ENCODE measurements at places on chromosomes 11 and 22.

GRCh38 chr22:37552524-37553163 is 7.6 kb upstream of the CDC42EP1 start:
- DNase-seq = no peak

DNA sequence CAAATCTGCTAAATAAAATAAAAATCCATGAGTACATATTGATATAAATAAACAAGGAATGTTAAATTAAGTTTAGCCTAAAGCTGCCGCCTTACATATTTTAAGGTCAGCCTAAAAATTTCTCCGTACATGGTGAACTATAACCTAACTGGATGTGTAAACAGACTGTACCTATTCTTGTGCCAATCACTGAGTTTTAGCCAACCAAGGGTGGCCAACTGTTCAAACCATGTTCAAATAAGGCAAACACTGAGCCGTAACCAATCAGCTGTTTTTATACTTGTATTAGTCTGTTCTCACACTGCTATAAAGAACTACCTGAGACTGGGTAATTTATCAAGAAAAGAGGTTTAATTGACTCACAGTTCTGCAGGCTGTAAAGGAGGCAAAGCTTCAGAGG is 8.6 kb upstream of the QSER1 start:
- DNase-seq = no peak

- DNase-seq = no peak
Observed at GRCh38 chr22:24687322-24687721, 84.3 kb downstream of the GGT1 start.

DNA sequence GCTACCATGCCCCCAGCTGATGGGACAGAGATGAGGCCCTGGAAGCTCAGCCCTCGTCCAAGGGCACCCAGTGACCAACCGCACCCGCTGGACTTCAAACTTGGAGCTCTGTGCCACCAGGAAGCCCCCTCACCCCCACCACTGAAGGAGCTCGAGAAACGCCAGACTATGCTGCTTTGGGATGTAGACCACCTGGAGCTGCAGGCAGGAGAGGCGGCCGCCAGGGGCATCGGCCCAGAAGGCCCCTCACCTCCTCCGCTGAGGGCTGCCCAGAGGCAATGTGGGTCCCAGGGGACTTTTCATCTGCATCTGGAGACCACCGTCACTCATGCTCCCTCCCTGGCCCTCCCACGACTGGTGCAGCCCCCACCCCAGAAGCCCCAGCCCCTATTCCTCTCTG is 28.3 kb downstream of the CDKN1C start:
- DNase-seq = no peak

DNA sequence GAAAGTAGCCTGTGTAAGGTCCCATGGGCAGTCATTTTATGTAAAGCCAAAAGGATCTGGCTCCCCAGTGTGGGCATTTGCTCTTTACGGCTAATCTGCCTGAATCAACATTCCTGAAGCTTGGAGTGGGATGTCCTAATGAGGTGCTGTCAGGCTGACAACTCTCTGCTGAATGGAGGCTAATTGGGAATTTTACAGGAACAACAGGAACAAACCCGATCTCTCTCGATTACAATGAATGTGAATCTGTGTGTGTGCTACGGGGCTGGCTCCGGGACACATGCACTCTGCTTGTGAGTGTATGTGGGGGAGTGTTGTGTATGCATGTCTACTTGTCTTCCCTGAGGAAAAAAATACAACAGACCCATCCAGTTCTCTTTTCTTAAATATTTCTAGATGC is 415.2 kb downstream of the TENM4 start:
- DNase-seq = no peak

- DNase-seq = no peak
Observed at GRCh38 chr11:110003426-110003825, 89.8 kb upstream of the ZC3H12C start.

- DNase-seq = no peak
Observed at GRCh38 chr11:64251016-64251752, at the start of gene PLCB3. Gene PLCB3, plus strand, starts transcription at chr11:64251530. Its CDS starts 120 bp downstream, at chr11:64251650.

DNA sequence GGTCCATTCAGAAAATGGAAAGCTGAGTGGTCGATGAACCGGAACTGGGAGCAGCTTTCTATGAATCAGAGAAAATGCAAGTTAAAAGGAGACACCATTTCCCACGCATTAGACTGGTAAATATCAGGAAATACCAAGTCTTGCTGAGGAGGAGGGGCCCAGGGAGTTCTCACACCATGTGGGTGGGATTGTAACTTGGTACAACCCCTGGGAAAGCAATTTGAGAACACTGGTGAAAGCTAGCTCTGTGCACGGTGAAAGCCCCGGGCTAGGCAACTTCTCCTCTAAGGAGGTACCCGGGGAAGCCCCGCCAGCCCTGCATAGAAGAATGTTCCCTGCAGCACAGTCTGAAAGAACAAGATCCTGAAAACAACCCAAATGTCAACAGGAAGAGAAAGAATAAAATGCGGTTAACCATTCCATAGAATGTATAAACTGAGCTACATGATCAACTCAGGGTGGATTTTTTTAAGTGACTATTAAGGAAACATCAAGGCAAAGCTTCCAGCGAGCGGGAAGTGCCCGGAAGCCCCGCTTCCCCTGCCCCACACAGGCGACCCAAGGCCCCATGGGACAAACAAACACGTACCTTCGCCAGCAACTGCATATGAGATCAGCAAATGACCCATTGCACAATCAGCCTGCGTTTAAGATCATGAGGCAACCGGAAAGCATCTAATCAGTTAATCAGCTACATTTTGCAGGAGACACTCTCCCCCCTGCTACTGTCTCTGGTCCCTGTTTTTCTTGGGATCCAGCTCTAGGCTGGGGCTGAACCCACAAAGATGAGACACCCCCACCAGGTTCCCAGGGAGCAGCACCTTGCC is 11.3 kb downstream of the SHANK2 start:
- no peak for DNase-seq

- DNase-seq = no peak
Observed at GRCh38 chr11:7643314-7643713, 30.0 kb downstream of the CYB5R2 start.

GRCh38 chr11:18731949-18732821 is 6.2 kb upstream of the IGSF22 start:
- DNase-seq = peak; percentile 67

DNA sequence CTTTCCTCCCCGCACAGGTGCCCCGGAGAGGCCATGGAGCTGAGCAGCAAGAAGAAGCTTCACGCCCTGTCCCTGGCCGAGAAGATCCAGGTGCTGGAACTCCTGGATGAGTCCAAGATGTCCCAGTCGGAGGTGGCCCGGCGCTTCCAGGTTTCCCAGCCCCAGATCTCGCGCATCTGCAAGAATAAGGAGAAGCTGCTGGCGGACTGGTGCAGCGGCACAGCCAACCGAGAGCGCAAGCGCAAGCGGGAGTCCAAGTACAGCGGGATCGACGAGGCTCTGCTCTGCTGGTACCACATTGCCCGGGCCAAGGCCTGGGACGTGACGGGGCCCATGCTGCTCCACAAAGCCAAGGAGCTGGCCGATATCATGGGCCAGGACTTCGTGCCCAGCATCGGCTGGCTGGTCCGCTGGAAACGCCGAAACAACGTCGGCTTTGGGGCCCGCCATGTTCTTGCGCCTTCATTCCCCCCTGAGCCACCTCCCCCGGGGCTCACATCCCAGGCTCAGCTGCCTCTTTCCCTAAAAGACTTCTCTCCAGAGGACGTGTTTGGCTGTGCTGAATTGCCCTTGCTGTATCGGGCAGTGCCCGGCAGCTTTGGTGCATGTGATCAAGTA is 1.3 kb downstream of the TIGD3 start:
- DNase-seq = no peak

GRCh38 chr22:32661737-32662586 is 139.5 kb upstream of the TIMP3 start:
- no peak for DNase-seq

GRCh38 chr11:17077240-17077519 is 287 bp downstream of the RPS13 start:
- no peak for DNase-seq

DNA sequence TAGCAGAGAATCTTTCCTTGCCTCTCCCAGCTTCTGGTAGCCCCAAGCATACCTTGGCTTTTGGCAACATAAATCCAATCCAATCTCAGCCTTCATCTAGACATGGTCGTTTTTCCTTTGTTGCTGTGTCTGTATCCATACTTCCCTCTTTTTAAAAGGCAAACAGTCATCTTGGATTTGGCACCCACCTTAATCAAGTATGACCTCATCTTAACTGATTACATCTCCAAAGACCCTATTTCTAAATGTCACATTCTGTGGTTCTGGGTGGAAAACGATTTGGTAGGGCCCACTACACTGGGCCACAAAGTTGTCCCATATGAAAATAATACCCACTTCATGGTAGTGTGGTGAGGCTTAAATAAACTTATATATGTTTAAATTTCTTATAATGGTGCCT is 852 bp downstream of the BUD13 start:
- DNase-seq = no peak

- no peak for DNase-seq
Observed at GRCh38 chr11:12131943-12132789, 21.8 kb downstream of the MICAL2 start.

GRCh38 chr11:66069715-66070603 is at the start of gene PACS1:
Gene PACS1, plus strand, starts transcription at chr11:66070272. Its CDS starts 215 bp downstream, at chr11:66070487.
- peak; percentile 78 for DNase-seq

DNA sequence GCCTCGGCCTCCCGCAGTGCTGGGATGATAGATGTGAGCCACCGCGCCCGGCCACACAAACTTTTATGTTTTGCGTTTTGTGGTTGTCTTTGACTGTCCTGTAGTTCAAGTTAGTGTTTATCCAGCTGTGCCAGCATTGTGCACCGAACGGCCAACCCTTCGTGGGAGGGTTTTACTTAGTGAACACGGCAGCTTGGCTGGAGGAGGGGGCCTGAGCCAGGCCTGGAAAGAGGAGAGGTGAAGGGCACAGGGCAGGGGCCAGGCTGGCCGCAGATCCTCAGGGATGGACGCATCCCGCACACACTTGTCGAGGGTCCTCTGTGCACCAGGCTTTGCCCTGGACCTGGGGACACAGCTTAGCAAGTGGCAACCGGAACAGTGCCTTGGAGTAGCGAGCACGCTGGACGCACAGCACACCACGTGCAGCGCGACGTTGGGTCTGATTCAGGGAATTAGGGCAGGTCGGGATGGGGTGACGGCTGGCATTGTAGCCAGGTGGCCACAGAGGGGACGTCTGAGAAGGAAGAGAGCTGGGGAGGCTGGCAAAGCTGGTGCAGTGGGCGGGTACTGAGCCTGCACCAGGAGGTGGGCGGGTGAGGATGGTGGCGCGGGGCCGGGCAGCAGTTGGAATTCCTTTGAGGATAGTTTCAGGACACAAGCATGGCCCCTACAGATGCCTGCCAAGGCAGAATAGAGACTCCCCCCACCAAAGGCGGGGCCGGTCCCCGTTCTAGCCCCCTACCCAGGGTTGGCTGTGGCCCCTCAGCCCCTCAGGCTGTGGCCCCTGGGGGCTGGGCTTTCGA is 13.4 kb downstream of the EPS8L2 start:
- no peak for DNase-seq

GRCh38 chr22:44225091-44225689 is 44.5 kb downstream of the PARVG start:
- no peak for DNase-seq

DNA sequence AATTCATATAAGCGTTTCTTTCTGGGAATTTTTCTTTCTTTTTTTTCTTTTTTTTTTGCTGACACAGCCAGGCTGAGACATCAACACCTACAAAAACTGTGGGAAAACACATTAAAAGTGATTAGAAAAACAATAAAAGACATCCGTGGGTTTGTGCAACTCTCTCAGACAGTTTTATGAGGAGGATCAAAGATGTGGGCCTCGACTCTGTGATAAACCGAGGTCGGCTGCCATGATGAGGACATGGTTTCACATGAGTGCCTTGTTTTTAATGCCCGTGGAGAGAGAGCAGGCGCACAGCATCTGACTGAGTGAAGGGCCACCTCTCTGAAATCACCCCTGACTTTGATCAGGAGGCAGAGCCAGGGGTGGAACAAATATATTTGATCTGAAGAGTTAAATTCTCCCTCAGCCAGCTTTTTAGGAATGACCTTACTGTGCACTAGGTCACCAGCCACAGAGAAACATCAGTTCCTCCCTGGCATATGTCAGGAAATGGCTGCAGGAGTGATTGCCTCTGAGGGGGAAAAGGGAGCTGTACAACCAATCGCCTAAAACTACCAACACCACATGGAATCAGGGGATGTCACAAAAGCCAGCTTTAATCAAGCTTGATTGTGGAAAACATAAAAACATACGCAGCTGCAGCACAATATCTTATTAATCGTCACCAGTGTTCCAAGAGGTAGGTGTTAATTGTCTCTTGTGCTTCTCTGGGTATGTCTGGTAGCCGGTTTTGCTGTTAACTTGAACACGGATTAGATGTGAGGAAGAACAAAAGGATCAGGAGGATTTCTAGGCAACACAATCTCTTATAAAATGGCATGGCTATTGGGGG is 164.7 kb downstream of the MAML2 start:
- no peak for DNase-seq

DNA sequence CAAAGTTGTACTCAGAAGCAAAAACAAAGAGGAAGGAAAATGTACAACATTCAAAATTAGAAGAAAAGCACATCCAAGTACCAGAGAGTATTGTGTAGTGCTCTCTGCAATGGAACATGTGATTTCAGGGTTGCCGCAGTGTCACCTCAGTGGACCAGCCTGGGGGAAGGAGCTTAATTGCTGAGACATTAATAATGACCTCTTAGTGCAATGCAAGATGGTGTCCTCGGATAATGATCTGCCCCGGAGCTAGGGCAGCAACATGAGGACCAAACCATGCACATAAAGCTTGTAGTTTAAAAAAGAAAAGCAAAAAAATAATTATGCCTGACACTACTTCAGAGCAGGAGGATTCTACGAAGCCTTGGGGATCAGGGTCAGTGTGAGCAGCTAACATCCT is 11.3 kb upstream of the JHY start:
- no peak for DNase-seq

GRCh38 chr11:47288066-47288465 is 18.1 kb downstream of the MADD start:
- no peak for DNase-seq

DNA sequence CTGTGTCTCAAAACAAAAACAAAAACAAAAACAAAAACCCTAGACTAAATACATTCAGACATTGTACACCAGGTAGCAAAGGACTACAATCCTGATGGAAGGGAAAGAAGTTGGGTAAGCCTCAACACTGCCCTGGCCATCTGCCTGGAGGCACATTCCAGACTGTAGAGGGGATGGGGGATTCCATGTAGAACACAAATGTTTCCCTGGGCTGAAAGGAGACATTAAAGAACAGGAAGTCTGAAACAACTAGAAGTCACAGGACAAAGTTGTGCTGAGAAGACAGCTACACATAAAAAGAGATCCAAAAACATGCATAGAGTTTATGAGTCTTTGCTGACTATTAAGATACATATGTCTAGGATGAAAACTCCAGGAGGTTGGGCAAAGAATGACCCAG is 83.9 kb downstream of the RRAS2 start:
- DNase-seq = no peak

GRCh38 chr22:39306456-39307361 is 12.7 kb downstream of the RPL3 start:
- DNase-seq = no peak

All from stimulated activated CD8-positive, alpha-beta memory T cell treated with anti-CD3 and anti-CD28 coated beads, Interleukin-4, amount 100 ng/mL, for 4 hours (primary cell).